ENCODE measurements at places on chromosomes 12 and 14.

- DNase-seq = no peak
These were observed 54.6 kb downstream of the NUAK1 start for GRCh38 chr12:106084014-106084671.

DNA sequence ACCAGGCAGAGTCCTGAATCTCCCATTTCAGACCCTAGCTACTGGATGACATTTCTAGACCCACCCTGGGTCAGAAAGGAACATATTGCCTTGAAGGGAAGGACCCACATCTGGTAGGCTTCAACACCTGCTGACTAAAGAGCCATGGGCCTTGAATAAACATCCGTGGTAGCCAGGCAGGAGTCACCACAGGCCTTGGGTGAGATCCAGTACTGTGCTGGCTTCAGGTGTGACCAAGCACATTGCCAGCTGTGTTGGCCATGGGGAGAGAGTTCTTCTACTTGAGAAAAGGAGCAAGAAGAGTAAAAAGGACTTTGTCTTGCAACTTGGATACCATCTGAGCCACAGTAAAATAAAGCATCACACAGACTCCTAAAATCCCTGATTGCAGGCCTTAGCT lies 332.6 kb downstream of the SLC16A7 start:
- no peak for DNase-seq

- no peak for DNase-seq
These were observed 48.7 kb downstream of the NEUROD4 start for GRCh38 chr12:55068416-55069010.

GRCh38 chr14:94077111-94077821 lies 3.7 kb downstream of the DDX24 start:
- DNase-seq = no peak

GRCh38 chr12:8011331-8011730 lies 21.2 kb upstream of the FOXJ2 start:
- no peak for DNase-seq

Data from activated gamma-delta T cell treated with Interleukin-2 at 50 U/mL for 16 hours (primary cell).